ENCODE measurements at places on chromosomes 5 and 9.
A peak's percentile ranks its signal among the peaks of the same experiment; 100 is the strongest.

DNA sequence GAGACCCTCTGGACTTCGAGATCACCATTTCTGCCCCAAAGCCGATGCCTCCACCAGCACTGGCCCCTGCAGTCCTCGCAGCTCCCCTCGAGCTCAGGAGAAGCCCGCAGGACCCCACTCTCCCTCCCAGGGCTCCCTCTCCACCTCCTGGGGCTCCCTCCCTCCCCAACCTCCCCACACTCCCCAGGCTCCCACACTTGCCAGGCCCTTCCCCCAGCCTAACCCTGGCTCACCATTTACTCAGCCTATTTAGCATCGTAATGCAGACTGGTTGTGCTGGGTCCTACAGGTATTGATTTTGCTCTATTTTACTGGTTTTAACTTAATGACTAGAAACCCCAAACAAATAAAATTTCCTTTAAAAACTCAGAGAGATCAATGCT, 23.7 kb upstream of the TMEM250 start:
- H3K4me1 ChIP-seq: no peaks in the 10 kb centered on the region
- no peak overlapping the region for H3K4me3 ChIP-seq
- H3K27ac ChIP-seq: no peak overlapping the region
- H3K36me3 ChIP-seq: no peaks in the 10 kb centered on the region

DNA sequence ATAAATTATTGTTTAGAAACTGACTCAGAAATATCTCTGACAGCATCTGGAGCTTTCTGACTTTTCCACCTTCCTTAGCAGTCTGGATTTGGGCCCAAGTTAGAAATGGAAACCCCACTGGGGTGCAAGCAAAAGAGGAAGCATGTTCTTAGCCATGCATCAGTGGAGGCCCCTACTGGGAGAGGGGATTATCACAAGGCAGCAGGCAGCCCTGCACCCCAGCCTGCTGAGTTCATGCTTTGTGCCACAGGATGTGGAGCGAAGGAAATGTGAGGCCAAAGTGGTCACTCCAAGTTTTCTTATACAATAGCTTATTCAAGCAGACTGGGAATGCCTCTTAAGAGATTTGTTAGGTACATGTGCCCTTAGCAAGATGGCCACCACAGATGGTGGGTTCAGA, 146.5 kb upstream of the TLX3 start:
- DNase-seq: no peak
- no peaks in the 10 kb centered on the region for H3K4me1 ChIP-seq
- H3K36me3 ChIP-seq: no peaks in the 10 kb centered on the region
- no peak overlapping the region for H3K27ac ChIP-seq

- H3K36me3 ChIP-seq: peaks cover 1% of the 10 kb centered on the region
- DNase-seq: peak; percentile 71
- peak overlapping the region; percentile 68 for H3K27ac ChIP-seq
- H3K27me3 ChIP-seq: peaks cover 12% of the 10 kb centered on the region
These were observed 18.3 kb upstream of the MLLT3 start for GRCh38 chr9:20640331-20641187.

DNA sequence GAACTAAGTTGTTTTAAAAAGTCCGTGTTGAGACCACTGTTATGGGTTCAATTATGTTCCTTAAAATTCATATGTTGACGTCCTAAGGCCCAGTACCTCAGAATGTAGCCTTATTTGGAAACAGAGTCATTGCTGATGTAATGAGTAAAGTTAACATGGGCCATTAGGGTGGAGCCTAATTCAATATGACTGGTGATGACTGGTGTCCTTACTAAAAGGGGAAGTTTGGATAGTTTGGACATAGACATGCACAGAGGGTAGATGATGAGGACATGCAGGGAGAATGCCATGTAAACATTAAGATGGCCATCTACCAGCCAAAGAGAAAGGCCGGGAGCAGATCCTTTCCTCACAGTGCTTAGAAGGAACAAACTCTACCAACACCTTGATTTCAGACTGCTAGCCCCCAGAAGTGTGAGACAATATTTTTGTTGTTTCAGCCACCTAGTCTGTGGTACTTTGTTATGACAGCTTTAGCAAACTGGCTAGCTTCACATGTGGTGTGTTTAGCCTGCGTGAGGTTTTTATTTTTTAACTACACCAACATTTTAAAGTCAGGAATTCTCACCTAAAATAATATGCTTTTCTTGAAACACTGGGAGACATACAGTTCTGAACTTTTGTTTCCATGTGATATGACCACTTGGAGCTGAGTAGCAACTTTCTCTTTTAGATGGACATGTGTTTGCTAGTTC, 135.3 kb downstream of the YIPF5 start:
- no peak for DNase-seq
- peaks cover 6% of the 10 kb centered on the region for H3K27me3 ChIP-seq
- no peak overlapping the region for H3K27ac ChIP-seq
- H3K4me1 ChIP-seq: no peaks in the 10 kb centered on the region

GRCh38 chr5:9947944-9948343, 301.7 kb downstream of the ATPSCKMT start:
- H3K27me3 ChIP-seq: no peaks in the 10 kb centered on the region
- no peaks in the 10 kb centered on the region for H3K4me1 ChIP-seq
- H3K4me3 ChIP-seq: no peak overlapping the region
- no peak overlapping the region for H3K27ac ChIP-seq
- DNase-seq: no peak

DNA sequence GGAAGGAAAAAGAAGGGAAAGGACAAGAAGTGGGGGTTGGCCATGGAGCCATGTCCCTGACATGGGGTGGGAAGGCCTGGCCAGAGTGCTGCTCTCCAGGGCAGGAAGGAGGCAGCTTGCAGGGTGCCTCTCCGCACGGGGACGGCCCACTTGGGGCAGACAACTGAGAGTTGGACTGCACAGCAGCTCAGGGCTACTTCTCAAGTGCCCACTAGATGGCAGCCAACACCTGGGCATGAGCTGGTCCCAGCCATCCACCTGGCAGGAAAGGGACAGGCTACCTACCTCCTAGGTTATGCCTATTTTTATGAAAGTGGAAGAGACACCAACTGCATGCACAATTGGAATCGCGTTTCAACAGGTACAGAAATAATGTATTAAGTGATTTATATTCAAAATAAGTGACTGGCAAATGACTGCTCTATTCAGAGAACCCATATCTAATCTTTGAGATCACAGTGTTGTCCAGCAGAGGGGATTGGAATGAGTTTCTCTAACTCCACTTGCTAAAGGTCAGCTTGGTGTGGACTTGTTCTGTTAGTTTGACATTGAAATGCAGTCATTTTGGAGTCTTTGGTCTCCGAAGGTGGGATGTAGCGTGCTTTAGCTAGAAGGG, 113.4 kb downstream of the SYK start:
- no peaks in the 10 kb centered on the region for H3K36me3 ChIP-seq
- no peaks in the 10 kb centered on the region for H3K4me1 ChIP-seq
- DNase-seq: peak; percentile 81
- H3K27me3 ChIP-seq: no peaks in the 10 kb centered on the region
- no peak overlapping the region for H3K27ac ChIP-seq

- H3K27ac ChIP-seq: no peak overlapping the region
- no peak overlapping the region for H3K4me3 ChIP-seq
- H3K36me3 ChIP-seq: no peaks in the 10 kb centered on the region
- H3K4me1 ChIP-seq: no peaks in the 10 kb centered on the region
These were observed 691.7 kb upstream of the SEMA6A start for GRCh38 chr5:117266280-117266679.

DNA sequence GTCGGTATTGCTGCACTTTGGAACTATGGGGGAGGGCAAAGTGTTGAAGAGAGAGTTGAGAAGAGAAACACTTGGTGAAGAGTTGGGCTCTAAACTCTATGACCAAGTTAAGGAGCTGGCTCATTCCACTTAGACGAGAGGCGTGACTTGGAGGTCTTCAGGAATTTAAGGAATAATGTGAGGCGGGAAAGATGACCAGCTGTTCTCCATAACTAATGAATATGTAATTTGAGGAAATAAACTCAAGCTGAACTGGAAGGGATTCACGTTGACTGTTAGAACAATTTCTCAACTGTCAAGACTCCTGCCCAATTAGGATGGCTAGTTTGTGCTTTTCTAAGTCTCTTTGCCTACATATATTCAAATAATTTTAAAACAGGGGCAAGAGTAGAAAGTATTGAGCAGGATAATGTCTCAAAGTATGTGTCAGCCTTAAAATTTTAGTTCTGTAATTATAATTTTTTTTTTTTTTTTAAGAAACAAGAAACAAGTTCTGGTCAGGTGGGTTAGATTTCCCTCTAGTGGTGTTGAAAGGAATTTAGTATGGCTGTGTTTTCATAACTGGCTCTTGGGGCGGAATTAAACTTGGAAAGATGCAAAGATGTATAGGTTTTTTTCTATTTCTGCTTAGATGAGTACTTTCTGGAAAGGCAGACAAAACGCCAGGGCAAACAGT, 33.4 kb downstream of the TMEM252 start:
- peaks cover 4% of the 10 kb centered on the region for H3K27me3 ChIP-seq
- H3K4me3 ChIP-seq: no peak overlapping the region
- no peak overlapping the region for H3K27ac ChIP-seq
- DNase-seq: no peak
- no peaks in the 10 kb centered on the region for H3K36me3 ChIP-seq
- no peaks in the 10 kb centered on the region for H3K4me1 ChIP-seq

GRCh38 chr5:98934546-98934945, 5.7 kb upstream of the CHD1 start:
- peaks cover 30% of the 10 kb centered on the region for H3K36me3 ChIP-seq
- peaks cover 47% of the 10 kb centered on the region for H3K4me1 ChIP-seq
- H3K27ac ChIP-seq: peak overlapping the region; percentile 25

DNA sequence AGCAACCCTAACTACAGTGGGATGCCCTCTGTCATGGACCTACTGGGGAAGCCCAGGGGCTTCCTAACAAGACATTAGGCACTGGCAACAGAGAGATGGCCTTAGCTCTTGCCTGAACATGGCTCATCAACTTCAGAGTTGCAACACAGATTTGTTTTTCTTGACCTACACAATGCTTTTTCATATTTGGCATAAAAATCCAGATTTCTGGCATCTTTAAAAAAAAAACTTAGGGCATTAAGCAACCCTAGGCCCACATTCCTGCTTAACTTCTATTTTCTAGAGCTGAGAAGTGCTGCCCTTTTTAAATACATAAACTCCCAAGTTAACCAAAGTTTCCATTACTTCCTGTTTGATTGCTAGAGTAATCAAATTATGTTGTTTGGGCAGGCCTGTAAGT, 8.0 kb downstream of the GRIA1 start:
- no peaks in the 10 kb centered on the region for H3K4me1 ChIP-seq
- H3K36me3 ChIP-seq: no peaks in the 10 kb centered on the region
- H3K4me3 ChIP-seq: no peak overlapping the region
- H3K27me3 ChIP-seq: no peaks in the 10 kb centered on the region

DNA sequence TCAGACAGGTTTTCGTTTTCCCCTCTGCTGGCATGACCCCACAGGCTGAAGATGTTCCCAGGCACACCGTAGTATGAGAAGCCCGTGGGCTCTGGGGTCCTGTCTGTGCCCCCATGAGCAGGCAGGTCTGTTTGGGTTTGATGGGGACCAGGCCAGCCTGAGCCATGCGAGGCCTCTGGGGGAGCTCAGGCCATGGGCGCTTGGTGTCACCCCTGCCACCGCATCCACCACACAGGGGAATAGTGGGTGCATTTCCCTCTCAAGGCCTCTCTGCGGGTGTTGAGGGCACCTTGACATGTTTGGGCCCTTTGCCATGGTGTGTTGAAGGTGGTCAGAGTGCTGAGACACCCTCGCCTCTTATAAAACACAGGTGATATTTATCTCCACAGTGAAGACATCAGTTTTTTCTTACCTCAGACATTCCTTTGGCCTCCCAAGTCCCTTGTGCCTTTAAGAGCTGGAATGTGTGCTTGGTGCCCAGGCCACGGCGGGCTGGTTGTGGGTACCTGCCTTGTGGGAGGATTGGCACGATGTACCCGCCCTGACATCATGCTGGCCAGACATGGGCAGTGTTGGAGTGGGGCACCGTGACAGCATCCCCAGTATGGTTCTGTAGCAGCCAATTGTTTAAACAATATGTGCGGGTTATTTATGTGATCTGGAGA, 68.3 kb downstream of the WNK2 start:
- H3K36me3 ChIP-seq: no peaks in the 10 kb centered on the region
- no peaks in the 10 kb centered on the region for H3K4me1 ChIP-seq
- no peak for DNase-seq
- no peak overlapping the region for H3K27ac ChIP-seq
- no peak overlapping the region for H3K4me3 ChIP-seq
- no peaks in the 10 kb centered on the region for H3K27me3 ChIP-seq

- no peaks in the 10 kb centered on the region for H3K27me3 ChIP-seq
- H3K36me3 ChIP-seq: peaks cover 31% of the 10 kb centered on the region
- H3K27ac ChIP-seq: peak overlapping the region; percentile 89
These were observed 726 bp downstream of the DAP start for GRCh38 chr5:10760096-10760920.

- no peaks in the 10 kb centered on the region for H3K27me3 ChIP-seq
- H3K36me3 ChIP-seq: no peaks in the 10 kb centered on the region
- H3K4me1 ChIP-seq: no peaks in the 10 kb centered on the region
- no peak overlapping the region for H3K4me3 ChIP-seq
- H3K27ac ChIP-seq: no peak overlapping the region
These were observed 1731.2 kb upstream of the CDH6 start for GRCh38 chr5:29462241-29462640.

- H3K4me1 ChIP-seq: peaks cover 2% of the 10 kb centered on the region
- no peak overlapping the region for H3K4me3 ChIP-seq
- peaks cover 42% of the 10 kb centered on the region for H3K36me3 ChIP-seq
These were observed 32.3 kb downstream of the DIMT1 start for GRCh38 chr5:62371409-62371808.

- DNase-seq: no peak
- H3K4me3 ChIP-seq: no peak overlapping the region
- H3K27ac ChIP-seq: no peak overlapping the region
- H3K4me1 ChIP-seq: peaks cover 3% of the 10 kb centered on the region
- no peaks in the 10 kb centered on the region for H3K36me3 ChIP-seq
These were observed 165.4 kb upstream of the LHFPL2 start for GRCh38 chr5:78813906-78814530.

DNA sequence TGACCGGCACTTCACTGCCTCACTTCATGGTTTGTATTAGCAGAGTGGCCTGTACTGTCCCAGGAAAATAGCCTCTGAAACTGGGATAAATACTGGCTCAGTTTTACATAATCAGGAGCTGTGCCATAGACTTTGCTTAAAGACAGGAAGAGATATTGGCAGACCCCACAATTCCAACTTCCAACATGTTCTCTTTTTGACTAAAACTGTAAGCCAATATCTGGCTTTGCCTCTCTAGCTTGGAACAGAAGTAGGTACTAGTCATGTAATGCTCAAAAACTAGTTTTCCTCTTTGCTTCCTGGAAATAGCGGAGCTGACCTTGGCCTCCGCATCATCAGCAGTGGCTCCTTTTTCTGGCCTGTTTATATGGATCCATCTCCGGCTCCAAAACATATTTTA, 276.9 kb downstream of the CDH9 start:
- no peak overlapping the region for H3K4me3 ChIP-seq
- no peak overlapping the region for H3K27ac ChIP-seq
- no peak for DNase-seq
- no peaks in the 10 kb centered on the region for H3K27me3 ChIP-seq
- no peaks in the 10 kb centered on the region for H3K36me3 ChIP-seq

Data from activated CD4-positive, alpha-beta T cell treated with anti-CD3 and anti-CD28 coated beads, Interleukin-2, amount 10 ng/mL, durations not matched to agents 7 days and 5 days (primary cell).